Activated T-cell treated with anti-CD3 and anti-CD28 coated beads, Interleukin-2, amount 50 U/mL, for 48 hours (primary cell): ENCODE measurements at places on chromosomes 6 and 20.
A peak's percentile ranks its signal among the peaks of the same experiment; 100 is the strongest.

GRCh38 chr6:54624216-54624615, 222.4 kb upstream of the FAM83B start:
- DNase-seq: no peak

- DNase-seq: no peak
Observed at GRCh38 chr20:57856658-57857057, 146.8 kb upstream of the PMEPA1 start.

GRCh38 chr6:36269834-36270705, at the start of gene PNPLA1:
PNPLA1 (plus strand) TSS chr6:36270060; CDS start chr6:36270460, 400 bp downstream.
- no peak for DNase-seq

- peak; percentile 57 for DNase-seq
Observed at GRCh38 chr6:134437376-134437775, 119.5 kb upstream of the SGK1 start.

DNA sequence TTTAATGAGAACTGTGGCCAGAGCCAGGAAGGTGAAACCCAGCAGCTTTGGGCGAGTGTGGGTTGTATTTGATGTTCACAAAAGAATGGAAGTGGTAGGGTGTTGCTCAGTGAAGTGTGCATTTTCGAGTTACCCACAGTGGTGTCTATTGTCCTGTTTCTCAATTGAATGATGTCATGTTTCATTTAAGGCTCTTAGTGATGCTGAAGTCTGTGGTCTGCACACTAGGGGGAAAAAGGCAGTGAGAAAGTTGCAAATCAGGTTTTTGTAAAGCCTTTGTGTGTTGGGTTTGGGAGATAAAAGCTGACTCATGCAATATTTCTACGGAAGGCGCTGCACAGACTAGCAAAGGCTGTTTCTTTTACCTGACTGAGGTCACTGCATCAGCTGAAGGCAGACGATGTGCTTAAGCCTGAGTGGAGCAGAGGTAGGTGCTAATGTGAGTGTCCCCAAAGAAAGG, 121.1 kb downstream of the PLEKHG1 start:
- no peak for DNase-seq

- no peak for DNase-seq
Observed at GRCh38 chr6:37456126-37456525, 23.1 kb downstream of the CMTR1 start.

DNA sequence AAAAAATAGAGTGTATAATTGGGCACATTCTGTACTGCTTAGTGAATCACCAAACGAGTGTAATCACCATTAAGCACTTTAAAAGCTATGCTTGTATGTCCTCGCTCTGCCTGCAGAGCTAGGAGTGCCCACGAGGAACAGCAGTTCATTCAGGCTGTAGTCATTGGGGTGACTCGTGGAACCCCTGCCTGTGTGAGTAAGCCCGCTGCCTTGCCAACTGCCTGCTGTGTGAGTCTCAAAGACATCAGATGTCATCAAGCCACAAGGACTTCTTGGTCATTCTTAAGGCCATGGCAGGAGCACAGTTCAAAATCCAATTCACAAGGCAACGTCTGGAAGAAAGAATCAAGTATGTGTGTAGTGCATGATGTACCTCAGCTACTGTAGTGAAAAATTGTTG, 60.4 kb downstream of the FOXO3 start:
- DNase-seq: peak; percentile 55

GRCh38 chr6:3654898-3655297, 96.6 kb downstream of the PXDC1 start:
- DNase-seq: no peak

GRCh38 chr6:145631374-145631773, 103.9 kb downstream of the EPM2A start:
- no peak for DNase-seq

- no peak for DNase-seq
Observed at GRCh38 chr20:38120625-38120988, 44.5 kb downstream of the TGM2 start.

- DNase-seq: no peak
Observed at GRCh38 chr20:14155361-14155760, 160.0 kb downstream of the MACROD2 start.

DNA sequence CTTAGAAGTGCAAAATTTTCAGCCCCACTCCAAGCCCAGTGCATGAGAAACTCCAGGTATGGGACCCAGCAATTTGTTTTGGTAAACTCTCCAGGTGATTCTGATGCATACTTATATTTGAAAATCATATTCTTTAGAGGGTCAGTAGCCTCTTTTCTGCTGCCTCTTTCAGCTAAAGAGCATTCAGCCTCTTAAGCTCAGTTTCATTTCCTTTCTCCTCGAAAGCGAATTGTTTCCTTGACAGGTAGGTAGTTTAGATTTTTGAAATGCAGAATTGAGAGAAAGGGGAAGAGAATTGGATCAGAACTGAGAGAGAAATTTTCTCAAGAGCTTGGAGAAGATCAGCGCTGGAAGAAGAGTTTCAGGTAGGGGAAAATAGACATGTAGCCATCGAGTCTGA, 995.8 kb upstream of the FLRT3 start:
- no peak for DNase-seq

DNA sequence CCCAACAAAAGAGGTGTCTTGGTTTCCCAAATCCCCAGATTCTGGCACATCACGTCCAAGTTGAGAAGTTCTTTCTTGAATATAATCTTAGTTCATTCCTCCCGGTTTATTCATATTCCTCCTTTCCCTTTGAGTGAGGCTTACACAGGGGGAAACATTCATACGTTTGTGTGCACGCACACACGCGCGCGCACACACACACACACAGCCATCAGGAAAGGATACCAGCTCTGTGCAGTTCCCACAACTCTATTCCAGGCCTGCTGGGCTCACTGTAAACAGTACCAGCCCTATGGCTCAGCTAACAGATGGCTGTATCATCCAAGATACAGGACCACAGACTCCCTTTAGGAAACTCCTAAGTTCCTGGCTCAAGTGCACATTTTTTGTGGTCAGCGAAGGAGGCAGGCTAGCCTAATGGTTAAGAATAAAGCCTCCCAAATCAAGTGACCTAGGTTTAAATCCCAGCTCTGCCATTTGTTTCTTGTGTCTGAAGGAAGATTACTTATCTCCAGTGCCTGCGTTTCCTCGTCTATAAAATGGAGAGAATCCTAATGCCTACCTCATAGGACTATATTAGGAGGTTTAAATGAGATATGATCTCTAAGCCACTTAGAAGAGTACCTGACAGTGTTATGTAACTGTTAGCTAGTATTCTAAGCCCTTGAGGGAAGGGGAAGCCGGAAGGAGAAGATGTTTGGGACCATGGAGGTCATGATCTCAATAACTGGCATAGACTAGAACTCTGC, 3.7 kb upstream of the TAF8 start:
- no peak for DNase-seq

DNA sequence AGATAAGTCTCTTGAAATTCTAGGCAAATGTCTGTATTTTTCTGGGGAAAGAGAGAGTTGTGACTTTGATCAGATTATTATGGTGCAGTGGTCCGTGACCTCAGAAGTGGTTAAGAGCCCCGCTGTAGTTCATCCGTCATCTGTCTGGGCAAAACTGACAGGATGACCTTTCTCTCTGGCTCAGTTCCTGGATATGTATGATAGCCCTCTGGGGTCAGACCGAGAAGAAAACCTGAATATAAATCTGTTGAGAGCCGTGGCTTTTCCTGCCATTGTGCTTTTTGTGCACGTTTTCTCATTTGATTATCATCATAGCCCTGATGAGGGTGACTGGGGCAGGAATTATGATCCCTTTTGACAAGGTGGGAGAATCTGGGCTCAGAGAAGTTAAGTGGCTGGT, 26.5 kb downstream of the GHRH start:
- DNase-seq: no peak

DNA sequence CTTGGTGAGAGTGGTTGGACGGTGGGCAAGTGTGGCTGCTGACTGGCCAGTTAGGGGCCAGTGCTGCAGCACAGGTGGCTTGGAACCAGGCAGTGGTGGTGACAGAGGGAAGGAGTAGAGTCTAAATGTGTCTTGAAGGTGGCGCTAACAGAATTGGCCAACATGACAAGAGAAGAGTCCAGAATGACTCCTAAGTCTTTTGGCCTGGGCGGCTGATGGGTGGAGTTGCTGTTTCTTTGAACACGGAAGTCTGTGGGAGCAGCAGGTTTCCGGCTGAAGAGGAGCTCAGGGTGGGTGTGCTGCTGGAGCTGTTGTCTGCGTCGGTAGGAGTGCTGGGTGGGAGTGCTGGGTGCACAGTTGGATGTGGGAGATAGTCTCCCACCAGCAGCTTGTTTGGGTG, 10.1 kb downstream of the LSM14B start:
- no peak for DNase-seq
